ENCODE measurements at places on chromosomes 5 and 9.
A peak's percentile ranks its signal among the peaks of the same experiment; 100 is the strongest.

DNA sequence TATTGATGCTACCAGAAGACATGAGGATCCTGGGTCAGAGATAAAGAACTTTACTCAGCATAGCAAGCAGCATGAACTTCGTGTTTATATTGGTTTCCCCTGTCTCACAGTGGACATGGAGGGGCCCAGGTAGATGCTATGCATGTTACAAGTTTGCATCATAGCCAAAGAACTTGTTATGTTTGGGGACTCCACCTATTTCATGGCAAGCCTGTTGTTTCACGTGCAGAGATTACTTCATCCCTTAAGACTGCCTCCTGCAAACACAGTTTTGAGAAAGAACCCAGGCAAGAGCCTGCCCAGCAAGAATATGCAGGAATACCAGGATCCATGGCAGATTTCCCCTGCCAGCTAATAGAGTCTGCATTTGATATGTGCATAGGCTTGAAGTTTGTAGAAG lies 68.4 kb downstream of the RCL1 start:
- DNase-seq: no peak

GRCh38 chr9:87878989-87879511 lies 3.6 kb upstream of the SPATA31E1 start:
- DNase-seq: peak; percentile 46

GRCh38 chr9:535356-535755 lies 306.1 kb upstream of the DMRT1 start:
- DNase-seq: no peak

GRCh38 chr9:35826071-35826701 lies 2.3 kb downstream of the FAM221B start:
- peak; percentile 72 for DNase-seq

DNA sequence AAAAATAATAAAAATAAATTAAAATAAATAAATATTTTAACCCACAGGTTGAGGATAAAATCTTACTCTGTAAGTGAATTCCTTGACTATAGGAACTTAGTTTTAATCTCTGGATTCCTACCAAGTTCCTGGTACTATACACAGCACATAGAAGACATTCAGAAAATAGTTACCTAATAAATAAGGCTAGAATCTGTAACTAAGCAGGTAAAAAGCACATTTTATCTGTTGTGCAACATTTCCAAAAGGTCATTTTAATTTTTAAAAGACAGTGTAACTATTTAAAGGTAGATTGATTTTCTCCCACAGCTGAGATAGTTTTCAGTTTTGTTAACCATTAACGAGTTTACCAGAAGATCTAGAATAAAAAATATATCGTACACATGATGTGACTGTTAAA lies 47.8 kb downstream of the MLANA start:
- DNase-seq: no peak

DNA sequence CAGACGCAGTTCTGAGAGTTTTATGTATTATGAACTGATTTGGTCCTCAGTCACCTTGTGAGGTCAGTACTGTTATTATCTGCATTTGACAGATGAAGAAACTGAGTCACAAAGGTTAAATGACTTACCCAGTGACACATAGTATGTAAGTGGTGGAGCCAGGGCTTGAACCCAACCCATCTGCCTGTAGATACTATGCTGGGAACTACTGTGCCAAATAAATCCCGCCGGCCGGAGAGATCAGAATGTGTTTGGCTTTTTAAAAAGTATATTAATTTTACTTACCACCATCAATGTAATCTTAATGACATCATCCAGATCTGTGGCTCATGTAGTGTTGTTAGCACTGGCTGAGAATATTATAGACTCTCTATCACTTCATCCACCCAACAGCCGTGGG lies 80.8 kb downstream of the ZNF618 start:
- DNase-seq: no peak

DNA sequence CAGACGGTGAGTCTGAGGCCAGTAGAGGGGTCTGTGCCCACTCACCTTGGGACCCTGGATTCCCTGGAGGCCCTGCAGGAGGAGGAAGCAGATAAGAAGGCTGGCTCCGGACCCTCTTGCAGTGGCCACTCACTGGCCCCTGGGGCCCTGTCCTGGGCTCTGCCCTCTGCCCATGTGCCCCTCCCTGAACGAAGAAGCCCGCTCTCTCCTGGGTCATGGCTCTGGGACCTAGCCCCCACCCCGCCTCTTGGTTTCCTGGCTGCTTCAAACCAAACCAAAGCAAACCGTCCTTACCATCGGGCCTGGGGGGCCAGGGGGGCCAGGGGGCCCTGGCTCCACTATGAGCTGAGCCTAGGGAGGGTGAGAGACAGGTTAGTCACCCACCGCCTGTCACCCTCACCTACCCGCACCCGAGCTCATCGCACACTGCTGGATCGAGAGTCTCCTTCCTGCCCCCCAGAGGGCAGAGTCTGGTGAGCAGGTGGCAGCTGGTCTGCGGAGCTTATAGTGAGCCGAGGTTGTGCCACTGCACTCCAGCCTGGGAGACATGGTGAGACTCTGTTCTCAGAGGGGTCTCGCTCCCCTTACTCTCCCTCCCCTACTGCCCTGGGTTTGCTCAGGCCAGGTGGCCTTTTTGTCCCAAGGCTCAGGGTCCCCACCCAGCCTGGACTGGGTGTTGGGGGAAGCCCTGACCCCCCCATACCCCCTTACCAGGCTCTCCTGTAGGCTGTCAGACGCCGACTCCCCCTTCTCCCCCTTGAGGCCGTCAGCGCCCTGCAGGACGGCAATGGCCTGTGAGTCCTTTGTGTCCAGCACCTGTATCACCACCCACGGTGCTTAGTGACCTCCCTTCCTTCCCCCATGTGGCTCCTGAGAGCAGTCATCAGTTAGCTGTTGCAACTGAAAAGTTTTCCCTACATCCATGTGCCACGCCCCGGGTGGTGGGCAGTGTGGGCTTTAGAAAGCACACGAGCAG lies 15.2 kb upstream of the PHYKPL start:
- DNase-seq: no peak

DNA sequence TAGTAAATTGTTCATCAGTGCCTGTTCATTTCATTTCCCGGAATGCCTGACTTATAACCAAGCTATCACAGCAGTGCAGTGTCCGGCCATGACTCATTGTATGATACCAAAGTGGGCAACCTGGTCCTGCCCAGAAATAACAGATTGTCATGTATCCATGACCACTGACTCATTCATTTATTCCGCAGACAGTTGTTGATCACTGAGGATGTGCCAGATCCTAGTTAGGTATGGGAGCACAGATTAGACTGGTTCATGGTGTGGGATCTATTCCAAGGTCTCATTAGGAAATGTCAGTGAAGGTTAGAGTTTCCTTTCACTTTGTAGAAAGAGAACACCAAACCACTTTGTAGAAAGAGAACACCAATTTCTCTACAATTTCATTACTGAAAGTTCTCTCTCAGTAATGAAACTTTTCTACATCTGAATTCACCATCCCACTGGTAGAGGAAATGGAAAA lies 8.7 kb downstream of the NREP start:
- DNase-seq: no peak

GRCh38 chr5:151550146-151550545 lies 41.0 kb downstream of the FAT2 start:
- DNase-seq: no peak

DNA sequence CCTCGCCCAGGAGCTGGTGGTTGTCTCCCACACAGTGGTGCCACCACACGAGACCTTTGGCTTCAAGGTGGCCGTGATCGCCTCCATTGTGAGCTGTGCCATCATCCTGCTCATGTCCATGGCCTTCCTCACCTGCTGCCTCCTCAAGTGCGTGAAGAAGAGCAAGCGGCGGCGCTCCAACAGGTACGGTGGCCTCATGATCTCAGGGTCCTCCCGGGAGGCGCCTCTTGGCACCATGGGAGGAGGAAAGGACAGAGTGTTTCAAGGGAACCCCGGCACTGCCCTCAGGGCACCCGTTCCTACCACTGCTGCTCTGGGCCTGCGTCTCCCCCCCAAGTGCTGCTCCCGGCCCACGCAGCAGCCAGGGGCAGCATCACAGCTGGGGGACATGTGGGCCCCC lies 18.2 kb upstream of the CARD19 start:
- DNase-seq: no peak

DNA sequence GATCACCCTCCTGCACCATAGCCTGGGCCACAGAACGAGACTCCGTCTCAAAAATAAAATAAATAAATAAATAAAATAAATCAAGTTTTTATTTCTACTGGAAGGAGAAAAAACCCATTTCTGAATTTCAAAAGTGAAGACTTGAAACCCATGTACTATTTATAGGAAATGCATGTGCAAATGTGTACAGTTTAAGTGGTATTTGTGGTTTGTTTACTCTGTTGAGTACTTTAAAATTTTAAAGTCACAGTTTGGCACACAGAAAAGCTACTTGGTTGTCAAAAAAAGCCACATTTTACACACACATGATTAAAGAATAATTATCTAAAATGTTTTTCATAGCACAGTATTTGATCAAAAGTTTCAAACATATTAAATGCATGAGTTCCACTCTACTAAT lies 43.6 kb downstream of the NR3C1 start:
- DNase-seq: no peak

GRCh38 chr5:76427206-76428140 lies 24.4 kb downstream of the IQGAP2 start:
- DNase-seq: no peak

DNA sequence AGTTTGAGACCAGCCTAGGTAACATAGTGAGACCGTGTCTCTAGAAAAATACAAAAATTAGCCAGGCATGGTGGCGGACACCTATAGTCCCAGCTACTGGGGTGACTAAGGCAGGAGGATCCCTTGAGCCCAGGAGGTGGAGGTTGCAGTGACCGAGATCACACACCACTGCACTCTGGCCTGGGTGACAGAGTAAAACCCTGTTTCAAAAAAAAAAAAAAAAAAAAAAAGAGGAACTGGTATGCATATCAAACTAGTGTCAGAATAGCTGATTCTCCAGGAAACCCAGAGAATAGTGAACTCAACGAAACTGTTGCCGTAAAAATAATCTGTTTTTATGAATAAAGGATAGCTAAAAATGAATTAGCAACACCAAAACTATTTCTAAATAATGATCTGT lies 126.6 kb upstream of the BASP1 start:
- no peak for DNase-seq

GRCh38 chr5:132293992-132294727 lies at the start of gene SLC22A4:
TSS of gene SLC22A4 (plus strand) at chr5:132294394. CDS start at chr5:132294617, 223 bp downstream.
- peak; percentile 95 for DNase-seq

- no peak for DNase-seq
Observed at GRCh38 chr9:79334711-79335110, 237.1 kb upstream of the TLE4 start.

- DNase-seq: no peak
Observed at GRCh38 chr5:158553195-158553961, 546.3 kb downstream of the EBF1 start.

DNA sequence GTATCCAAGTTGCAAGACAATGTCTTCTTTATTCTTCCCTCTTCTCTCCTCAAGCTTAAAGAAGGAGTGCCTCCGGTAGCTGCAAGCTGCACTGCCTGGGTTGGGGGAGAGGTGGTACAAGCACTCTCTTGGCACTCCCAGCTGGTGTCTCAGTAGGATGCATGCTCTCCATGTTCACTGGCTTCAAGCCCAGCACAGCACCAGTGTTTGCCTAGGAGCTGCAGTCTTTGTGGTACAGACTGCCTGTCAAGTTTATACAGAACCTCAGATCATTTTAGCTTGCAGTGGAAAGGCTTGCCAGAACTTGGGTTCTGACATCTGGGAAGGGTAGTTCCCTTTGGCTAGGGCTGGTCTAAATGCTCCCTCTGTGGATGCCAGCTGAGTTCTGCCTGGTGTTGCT lies 505.6 kb downstream of the MAN2A1 start:
- no peak for DNase-seq

DNA sequence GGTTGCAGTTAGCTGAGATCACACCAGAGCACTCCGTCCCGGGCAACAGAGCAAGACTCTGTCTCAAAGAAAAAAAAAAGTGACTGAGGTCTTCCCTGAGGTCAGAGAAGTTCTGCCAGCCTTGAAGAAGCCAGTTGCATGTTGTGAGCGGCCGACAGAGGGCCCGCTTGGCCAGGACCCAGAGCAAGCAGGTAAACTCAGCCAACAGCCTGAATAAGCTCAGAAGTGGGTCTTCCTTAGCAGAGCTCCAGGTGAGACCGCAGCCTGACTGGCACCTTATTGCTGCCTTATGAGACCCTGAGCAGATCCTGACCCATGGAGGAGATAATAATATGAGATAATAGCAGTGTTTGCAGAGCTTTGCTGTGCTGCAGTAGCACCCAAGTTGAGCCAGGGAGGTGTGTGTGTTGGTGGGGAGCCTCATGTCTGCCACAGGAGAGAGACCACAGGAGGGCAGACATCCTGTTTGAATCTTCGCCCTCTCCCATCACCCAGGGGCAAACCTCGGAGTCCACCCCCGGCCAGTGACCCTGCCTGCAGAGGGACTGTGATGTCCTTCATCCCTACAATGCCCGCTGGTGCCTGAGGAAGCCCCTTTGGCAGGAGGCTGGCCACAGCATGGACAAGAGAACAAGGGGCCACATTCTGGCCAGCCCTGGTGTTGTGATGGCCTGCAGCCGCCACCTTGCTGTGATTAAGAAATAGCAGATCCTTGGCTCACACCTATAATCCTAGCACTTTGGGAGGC lies 10.8 kb upstream of the BARX1 start:
- no peak for DNase-seq

DNA sequence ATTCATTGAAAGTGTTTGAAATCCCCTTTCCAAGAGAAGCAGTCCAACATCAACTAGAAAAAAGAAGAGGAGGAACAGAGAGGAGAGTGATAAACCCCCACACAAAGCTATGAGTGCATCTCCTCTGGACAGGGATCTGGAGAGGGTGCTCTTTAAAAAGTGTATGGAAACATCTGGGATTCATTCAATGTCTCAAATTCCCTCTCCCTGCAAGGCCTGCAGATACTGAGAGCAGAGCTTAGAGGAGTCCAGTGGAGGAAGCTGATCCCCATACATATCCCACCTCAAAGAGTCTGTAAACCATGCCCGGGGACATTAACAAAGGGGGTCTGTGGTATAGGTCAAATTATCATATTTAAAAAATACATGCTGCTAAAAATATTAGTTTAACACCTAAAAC lies 2.2 kb downstream of the SPOCK1 start:
- DNase-seq: no peak

- no peak for DNase-seq
Observed at GRCh38 chr5:71632168-71632567, 45.0 kb downstream of the MCCC2 start.

DNA sequence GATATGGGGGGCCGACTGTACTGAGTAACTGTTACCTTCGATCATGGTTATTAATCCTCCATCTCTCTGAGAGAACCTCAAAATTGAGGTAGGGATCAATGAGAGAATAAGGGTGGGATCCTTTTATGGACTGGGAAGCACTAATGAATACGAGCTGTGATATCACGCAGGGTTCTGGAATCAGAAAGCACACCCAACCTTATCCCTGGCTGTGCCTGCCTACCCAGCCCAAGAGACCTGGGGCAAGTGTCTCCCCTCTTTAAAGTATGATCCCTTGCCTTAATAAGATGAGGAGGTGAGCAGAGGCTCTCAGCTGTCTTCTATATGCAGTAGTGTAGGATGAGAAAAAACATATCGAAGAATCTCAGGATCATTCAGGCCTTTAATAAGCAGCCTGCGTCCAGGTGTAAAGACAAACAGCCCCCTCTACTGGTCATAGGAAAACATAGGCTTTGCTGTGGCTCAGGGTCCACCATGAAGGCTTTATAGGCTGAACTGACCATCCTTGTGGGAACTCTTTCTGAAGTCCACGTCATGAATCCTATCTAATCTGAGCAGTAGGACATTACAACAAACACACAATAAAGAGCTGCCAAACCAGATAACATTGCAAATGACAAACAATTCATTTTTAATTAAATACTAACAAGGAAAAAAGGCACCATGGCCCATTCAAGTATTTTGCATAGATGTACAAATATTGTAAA lies 16.8 kb downstream of the NIPAL4 start:
- DNase-seq: peak; percentile 87

Data from suppressor macrophage treated with lipopolysaccharide for 4 hours (primary cell).